ENCODE measurements at places on chromosomes 5 and 9.

DNA sequence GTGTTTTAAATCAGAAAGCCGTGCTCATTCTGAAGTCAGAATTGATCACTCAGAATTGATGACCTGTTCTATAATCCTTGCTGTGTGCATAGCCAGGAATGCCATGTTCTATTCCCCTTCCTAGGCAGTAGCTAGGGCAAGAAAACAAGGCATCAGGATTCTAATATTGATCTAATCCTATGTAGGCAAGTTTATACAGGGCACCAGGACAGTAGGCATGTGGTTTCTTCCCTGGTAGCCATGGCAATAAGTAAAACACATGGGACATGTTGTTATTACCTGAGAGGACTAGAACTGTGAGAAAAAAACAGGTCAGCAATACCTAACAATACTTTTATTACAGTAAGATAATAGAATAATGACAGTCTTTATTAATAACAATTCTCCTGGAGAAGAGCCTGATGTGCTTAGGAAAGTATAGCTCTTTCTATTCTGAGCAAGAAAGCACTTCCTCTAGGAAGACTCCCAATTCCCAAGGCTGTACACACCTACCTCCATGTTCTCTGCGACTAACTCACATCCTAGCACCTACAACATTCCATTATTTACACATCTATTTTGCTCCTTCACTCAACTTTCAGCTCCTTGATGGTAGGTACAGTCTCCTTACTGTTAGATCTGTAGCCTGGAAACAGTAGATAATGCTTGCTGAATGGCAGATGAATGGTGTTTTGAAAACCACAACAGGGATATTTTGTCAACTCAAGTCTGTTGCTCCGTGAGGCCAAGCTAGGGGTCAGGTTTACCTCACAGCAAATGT lies 70.8 kb downstream of the STX17 start:
- no peak for DNase-seq

- no peak for DNase-seq
These were observed 103.5 kb downstream of the ACER2 start for GRCh38 chr9:19512103-19512832.

DNA sequence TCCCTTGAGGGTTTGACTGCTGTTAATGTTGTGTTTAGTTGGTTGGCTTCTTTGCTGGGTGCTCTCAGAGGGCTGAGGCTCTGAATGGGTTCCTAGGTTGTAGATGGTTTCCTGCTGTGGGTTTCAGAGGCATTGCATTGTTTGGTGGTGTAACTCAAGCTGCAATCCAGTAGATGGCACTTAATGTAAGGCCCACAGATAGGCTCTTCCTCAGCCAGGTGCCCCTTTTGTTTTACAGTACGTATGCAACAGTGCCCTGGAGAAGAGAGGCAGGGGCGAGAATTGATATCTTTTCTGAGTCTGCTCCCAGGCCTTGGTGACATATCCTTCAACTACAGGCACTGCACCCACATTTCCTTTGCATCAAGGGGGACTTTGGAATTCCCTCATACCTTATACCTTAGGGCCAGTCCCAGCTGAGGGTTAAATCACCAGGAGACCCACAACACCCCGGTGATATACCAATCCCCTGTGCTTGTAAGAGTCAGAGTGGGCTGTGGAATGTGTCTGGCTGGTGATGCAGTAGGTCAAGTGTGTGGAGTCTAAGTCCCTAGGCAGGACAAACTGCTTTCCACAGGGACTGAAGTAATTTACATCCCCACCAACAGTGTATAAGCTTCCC lies 7.0 kb upstream of the UGT3A2 start:
- DNase-seq, result peak; percentile 5

GRCh38 chr5:66324357-66324756 lies 180.3 kb downstream of the SREK1 start:
- DNase-seq, result no peak

DNA sequence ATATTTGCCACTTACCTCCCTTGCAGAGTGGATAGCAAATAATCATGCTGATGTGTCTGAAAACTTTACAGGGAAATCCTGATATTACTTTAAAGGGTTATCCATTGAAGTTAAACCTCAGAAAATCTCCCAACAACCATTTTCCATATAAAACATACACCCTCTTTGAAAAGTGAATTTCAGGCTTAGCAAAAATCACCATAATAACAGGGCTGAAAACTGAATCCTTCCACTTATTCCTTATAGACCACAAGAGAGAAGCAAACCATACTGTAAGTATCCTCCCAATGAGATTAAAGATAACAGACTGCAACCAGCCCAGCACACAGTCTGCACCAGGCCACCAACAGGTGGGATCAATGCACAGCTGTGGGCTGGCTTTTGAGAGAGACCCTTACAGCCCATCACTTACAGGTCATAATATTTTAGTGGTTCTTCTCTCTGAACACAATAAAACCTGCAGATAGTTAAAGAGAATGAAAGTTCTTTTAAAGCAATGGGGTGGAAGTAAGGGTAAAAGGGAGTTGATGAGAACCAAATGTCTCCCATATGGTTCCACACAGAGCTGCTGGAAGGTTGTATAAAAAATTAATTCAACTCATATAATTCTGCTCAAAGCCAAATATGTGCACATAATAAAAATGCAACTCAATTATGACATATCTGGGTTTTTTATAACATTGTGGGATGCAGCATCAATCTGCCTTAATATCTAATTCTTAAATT lies 376.2 kb upstream of the GRAMD2B start:
- no peak for DNase-seq

- no peak for DNase-seq
These were observed 48.2 kb upstream of the SARDH start for GRCh38 chr9:133786371-133786753.

- DNase-seq, result no peak
These were observed 246.8 kb downstream of the NSG2 start for GRCh38 chr5:174292348-174292747.

GRCh38 chr9:131485728-131486422 lies 16.8 kb upstream of the POMT1 start:
- DNase-seq, result no peak

DNA sequence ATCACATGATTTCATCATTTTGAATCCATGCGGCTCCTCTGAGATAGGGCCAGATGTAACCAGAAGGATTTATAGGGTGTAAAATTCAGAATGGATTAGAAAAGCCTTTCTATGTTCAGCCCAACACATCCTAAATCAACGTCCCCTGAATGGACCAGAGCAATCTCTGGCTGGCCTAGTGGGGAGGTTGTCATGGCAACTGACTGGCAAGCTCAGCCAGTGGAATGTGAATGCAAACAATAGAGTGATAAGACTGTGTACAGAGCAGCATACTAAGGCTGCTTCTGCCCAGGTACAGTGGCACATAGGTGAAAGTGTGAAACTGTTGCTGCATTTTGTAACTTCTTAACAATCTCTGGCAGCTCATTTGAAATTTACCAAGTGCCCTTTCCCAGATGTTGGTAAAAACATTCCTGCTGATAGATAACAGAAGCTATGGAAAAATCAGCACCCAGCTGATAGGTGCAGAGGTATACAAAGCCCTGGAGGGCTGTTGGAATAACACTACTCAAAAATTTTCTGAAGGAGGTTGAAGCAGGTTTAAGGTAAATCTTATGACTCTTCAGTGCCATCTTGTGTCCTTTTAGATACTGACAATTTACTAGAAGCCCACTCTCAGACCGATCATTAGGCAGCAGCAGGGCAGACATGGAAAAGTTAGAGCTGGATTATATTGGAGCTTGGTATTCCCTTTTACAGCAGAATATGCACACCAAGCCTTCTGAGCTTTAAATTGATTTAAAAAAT lies 267.2 kb downstream of the RAB3C start:
- DNase-seq, result peak; percentile 4

DNA sequence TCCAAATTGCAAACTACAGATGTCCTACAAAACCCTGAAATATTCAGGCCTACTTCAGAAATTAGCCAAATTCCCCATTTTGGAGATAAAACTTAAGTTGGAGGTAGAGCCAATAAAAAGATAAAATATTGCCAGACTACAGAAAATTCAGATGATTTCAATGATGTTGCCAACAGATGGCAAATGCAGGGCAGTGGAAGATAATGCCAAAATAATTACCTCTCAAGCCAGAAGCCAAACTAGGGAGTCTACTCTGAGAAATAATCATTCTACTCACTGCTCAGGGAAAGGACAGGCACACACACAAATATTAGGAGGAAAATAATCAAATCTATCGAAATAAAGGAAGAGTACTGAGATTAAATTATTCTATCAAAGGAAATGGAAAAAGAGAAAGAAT lies 347.5 kb upstream of the CCNG1 start:
- DNase-seq, result no peak

DNA sequence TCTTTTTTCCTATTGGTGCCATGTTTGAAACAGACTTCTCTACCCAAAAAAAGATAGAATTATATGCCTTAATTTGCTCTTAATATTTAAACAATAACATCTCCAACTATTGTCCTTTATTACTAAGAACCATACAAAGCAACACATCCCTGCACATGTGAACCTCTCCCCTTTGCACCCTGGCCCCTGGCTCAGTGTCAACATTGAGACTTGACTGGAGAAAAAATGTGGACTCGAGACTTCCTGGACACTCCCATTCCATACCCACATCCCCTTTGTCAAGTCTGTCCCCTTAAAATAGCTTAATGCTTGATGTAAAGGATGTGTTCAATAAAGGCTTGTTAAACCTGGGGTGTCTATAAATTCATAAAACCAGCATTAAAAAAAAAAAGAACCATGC lies 53.2 kb downstream of the TTC39B start:
- DNase-seq, result no peak

GRCh38 chr5:765948-766631 lies 18.4 kb downstream of the ZDHHC11B start:
- DNase-seq, result no peak

DNA sequence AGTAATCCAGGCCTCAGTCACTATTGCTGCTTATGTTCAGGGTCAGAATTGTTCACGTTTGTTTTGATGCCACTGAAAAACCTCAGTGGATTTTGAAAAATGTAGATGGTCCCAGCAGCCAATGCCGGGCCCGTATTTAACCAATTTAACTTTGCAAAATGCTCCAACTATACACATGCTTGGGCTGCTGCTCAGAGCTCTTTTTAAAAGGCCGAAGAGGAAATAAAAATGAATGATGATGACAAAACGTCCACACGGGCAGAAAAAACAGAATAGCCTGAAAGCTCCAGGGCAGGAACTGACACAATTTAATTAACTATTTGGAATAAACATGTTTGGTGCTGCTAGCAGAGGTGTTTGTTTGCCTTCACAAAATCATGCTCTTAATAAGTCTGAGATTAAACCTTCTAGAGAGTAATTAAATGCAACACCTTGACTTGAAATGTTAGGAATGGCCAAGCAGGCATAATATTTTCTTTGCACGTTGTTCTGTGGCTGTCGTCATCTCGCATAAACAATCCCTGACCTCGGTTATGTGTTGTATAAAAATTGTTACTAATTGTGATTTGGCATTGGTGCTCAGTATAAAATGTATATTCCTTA lies 152.7 kb downstream of the SLIT3 start:
- no peak for DNase-seq

DNA sequence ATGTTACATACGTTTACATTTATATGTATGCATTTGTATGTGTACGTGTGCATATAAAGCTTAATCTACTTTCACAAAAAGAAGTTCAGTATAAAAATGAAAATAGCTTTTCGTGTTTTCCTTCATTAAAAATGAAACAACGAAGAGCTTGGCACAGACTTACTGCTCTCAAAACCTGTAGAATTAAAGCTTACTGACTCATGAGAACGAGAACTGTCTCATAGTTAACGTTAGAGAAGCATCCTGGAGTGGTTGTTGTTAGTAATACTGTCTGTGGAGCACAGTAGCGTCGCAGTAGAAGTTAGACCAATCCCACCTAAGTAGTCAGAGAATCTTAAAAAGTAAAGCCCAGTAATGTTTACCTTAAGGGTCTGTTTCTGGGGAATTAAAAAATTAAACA lies 1.3 kb downstream of the MAT2B start:
- DNase-seq, result peak; percentile 70

- DNase-seq, result no peak
These were observed 84.4 kb upstream of the SPIN1 start for GRCh38 chr9:88303721-88304451.

DNA sequence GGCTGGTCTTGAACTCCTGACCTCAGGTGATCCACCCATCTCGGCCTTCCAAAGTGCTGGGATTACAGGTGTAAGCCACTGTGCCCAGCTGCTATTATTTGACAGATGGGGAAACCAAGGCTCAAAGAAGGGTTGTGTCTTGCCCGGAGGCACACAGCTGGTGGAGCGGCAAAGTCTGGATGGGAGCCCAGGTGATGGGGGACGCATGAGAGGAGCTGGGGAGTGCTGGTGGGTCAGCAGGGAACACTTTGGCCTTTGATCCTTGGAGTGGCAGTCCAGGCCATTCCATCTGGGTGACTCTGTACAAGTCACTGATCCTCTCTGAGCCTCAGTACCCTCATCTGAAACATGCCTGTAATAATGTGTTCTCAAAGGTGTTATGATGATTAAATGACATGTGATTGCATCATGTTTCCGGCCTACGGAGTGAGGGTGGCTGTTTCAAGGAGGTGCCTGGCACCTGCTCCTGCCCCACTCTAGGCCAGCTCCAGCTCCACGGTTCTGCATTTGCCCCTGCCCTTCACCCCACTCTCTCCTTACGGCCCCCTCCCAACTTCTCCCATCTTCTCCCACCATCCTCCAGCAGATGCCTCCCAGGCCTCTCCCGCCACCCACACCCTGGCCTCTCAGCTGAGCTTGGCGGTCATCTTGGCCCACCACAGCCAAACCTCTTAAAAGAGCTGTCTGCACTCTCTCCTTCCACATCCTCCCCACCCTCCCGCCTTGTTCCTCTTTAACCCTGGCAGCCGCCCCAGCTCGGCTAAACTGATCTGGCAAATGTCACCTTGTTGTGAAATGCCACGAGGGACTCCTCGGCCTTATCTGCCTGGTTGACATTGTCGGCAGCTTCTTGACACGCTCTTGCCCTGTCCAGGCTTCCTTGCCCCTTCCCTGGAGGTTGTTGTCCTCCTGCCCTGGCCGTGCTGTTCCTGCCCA lies 5.5 kb upstream of the DBN1 start:
- DNase-seq, result peak; percentile 21

DNA sequence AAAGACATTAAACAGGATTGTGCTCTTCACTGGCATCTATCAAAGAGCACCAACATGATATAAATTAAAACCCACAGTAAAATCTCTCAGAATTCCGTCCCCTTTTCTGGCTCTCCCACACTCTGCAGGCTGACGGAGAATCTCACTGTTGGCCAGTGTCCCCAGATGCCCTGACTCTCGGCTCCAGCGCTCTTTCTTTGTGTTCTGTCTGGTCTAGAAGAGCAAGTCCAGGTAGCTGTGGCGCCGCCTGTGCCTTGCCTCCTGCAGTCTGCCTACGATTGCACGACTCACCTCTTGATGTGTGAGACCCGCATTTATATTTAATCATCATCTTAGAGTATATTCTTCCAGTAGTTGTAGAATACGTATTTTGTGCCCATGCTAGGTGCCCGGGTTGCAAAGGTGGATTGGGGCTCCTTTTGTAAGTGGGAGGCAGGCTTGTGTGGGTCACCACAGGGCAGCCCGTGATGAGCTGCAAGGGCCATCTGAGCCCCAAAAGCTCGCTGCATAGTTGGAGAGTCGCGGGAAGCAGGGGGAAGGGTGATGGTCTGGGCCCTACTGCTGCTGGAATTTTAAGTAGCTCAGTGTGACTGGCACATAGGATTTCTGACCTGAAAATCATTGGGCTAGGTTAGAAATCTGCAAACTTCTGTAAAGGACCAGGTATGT lies 55.6 kb downstream of the EHMT1 start:
- DNase-seq, result no peak

- DNase-seq, result no peak
These were observed 21.4 kb upstream of the SPATA9 start for GRCh38 chr5:95704150-95704549.
